CD4-positive, CD25-positive, alpha-beta regulatory T cell (primary cell): ENCODE measurements at places on chromosomes 1 and 21. TPM values are rescaled to one million over a fixed set of nuclear protein-coding genes. Genes with fewer than 3 reads are reported as not detected.
A peak's percentile ranks its signal among the peaks of the same experiment; 100 is the strongest.

DNA sequence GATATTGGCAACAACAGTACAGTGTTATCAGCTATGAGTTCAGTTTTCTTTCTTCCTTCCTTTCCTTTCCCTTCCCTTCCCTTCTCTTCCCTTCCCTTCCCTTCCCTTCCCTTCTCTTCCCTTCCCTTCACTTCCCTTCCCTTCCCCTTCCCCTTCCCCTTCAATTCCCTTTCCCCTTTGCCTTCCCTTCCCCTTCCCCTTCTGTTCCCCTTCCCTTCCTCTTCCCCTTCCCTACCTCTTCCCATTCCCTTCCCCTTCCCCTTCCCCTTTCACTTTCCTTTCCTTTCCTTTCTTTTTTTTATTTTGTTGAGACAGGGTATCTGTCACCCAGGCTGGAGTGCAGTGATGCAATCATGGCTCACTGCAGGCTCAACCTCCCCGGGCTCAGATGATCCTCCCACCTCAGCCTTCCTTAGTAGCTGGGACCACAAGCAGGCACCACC, 72.3 kb upstream of the CAPZB start:
- peaks cover 6% of the 10 kb centered on the region for H3K4me1 ChIP-seq
- DNase-seq: no peak
- H3K27ac ChIP-seq: no peak overlapping the region
- no peaks in the 10 kb centered on the region for H3K36me3 ChIP-seq

DNA sequence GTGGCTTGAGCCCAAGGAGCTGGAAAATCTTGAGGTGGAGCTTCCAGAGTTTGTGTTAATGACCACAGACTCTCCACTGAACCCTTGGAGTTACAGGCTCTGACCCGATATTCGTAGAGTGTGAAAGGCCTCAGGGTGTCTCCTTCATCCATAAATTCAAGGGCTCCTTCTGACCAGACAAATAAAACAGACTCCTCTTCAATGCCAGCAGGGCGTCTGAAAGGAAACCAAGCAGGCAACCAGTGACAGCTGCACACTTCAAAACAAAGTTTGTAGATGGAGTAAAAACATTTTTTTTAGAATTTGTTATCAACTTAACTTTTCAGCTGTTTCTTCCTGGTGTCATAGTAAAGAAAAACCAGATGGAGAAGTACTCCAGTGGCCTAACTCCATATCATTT, 161.1 kb downstream of the KCTD3 start:
- H3K27me3 ChIP-seq: no peaks in the 10 kb centered on the region
- H3K36me3 ChIP-seq: no peaks in the 10 kb centered on the region
- H3K4me1 ChIP-seq: no peaks in the 10 kb centered on the region
- no peak overlapping the region for H3K4me3 ChIP-seq

- H3K36me3 ChIP-seq: no peaks in the 10 kb centered on the region
- H3K27me3 ChIP-seq: peaks cover 40% of the 10 kb centered on the region
- no peak overlapping the region for H3K4me3 ChIP-seq
Observed at GRCh38 chr1:209580577-209580976, 2.9 kb upstream of the CAMK1G start.

GRCh38 chr1:35394386-35394785, 125.9 kb downstream of the ZMYM4 start:
- DNase-seq: no peak

DNA sequence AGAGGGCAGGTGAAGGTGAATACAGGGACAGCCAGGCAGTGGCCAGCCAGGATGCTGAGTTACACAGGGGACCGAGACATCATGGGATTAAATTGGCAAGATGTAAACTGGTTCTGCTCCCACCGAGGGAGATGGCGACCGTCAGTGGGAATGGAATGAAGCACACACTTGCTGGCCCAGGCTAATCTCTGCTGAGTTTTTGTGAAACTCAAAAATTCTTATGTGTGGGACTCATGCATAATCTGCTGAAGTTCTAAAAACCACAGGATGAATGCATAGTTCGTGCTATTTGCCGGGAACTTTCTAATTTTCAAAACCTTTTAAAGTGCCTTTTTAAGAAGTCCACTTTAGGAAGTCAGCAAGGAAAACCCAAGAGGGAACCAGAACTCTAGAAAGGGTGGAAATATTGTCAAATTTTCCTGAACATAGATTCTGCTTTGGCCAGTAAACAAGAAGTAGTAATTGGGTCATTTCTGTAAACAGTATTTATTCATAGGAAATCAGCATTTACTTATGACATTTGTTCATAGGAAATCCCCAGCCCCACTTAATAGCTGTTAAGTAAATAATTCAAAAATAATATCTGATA, 85.4 kb upstream of the ROR1 start:
- no peaks in the 10 kb centered on the region for H3K36me3 ChIP-seq
- no peaks in the 10 kb centered on the region for H3K4me1 ChIP-seq
- H3K27ac ChIP-seq: no peak overlapping the region
- DNase-seq: no peak
- no peak overlapping the region for H3K4me3 ChIP-seq
- H3K27me3 ChIP-seq: no peaks in the 10 kb centered on the region

DNA sequence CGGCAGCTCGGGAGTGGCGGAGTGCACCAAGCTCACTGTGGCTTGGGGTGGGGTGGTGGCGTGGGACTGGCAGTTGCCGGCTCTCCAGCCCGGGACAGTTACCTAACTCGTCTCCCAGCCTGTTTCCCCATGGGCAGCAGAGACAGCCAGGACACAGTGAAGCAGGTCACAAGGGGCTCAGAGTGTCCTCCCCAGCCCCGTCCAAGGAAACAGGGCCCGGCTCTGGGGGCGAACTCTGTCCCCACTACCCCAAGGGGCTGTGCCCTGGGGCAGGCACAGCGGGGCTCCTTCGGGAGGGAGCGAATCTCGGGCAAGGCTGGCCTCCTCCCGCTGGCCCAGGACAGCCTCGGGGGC, 759 bp downstream of the GPR157 start:
- peaks cover 16% of the 10 kb centered on the region for H3K4me1 ChIP-seq
- no peak overlapping the region for H3K27ac ChIP-seq
- peak overlapping the region; percentile 7 for H3K4me3 ChIP-seq
- no peaks in the 10 kb centered on the region for H3K36me3 ChIP-seq
- H3K27me3 ChIP-seq: no peaks in the 10 kb centered on the region

- no peaks in the 10 kb centered on the region for H3K36me3 ChIP-seq
- H3K4me1 ChIP-seq: no peaks in the 10 kb centered on the region
- no peak for DNase-seq
Observed at GRCh38 chr1:77467021-77467595, 185.3 kb downstream of the AK5 start.

DNA sequence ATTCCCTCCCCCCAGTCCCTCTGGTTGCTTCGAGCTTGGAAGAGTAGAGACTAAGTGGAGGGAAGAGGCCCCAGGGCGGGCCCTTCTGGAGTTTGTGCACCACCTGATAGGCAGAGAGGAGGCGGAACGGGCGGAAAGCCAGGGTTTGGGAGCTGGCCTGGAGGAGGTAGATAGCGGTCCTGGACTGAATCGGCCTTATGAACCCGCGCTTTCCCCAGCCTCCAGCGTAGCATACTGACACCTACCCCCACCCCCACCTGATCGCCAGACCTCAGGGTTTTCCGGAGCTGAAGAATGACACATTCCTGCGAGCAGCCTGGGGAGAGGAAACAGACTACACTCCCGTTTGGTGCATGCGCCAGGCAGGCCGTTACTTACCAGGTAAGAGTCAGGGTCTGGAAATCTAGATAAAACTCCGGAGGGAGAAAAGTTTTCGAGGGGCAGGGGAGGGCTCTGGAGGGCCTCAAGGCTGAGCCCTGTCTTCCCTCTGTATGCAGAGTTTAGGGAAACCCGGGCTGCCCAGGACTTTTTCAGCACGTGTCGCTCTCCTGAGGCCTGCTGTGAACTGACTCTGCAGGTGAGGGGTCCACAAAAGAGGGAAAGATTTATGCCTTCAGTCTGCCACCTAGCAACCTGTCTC, 705 bp downstream of the UROD start:
- H3K4me1 ChIP-seq: peaks cover 47% of the 10 kb centered on the region
- peaks cover 19% of the 10 kb centered on the region for H3K36me3 ChIP-seq
- no peak for DNase-seq
- H3K4me3 ChIP-seq: peak overlapping the region; percentile 93

- H3K27me3 ChIP-seq: no peaks in the 10 kb centered on the region
- no peaks in the 10 kb centered on the region for H3K4me1 ChIP-seq
- no peak overlapping the region for H3K4me3 ChIP-seq
- no peak overlapping the region for H3K27ac ChIP-seq
Observed at GRCh38 chr1:10378081-10378841, 20.6 kb upstream of the PGD start.

DNA sequence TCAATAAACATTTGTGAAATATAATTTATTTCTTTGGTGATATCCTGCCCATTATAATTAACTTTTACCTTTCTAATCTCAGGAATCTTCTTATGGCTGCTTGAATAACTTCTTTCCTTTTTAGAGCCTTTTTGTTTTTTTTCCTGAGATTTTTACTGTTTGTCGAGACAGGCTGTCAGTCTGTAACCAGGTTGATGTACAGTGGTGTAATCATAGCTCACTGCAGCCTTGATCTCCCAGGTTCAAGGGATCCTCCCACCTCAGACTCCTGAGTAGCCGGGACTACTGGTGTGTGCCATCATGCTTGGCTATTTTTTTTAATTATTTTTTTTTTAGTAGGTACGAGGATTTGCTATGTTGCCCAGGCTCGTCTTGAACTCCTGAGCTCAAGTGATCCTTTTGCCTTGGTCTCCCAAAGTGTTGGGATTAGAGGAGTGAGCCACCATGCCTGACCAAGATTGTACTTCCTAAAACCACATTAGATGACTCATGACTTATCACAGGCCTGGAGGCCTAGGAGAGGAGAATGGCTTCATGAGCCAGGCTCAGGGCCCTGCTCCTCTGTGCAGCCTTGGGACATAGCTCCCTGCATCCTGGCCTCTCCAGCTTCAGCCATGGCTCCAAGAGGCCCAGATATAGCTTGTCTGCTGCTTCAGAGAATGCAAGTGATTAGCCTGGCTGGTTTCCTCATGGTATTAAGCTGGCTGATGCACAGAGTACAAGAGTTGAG, 48.6 kb downstream of the CTH start:
- no peak overlapping the region for H3K4me3 ChIP-seq
- DNase-seq: no peak
- no peaks in the 10 kb centered on the region for H3K27me3 ChIP-seq

DNA sequence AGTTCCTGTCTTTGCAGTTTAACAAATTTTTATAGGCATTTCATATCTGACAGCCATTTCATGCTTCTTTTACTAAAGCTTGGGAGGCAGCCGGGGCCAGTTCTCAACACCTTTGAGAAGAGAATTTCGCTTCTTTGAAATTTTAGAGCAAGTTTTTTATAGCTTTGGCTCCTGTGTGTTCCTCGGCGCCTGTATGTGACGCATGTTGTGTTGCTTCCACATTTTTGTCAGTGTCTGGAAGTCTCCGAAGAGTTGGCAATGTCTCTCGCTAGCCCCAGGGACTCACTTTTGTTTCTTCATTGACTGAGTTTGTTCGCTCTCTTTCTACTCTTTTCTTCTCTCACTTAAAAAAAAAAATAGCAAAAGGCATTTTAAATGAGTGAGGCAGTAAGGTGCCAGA, 386.9 kb upstream of the PLXNA2 start:
- no peaks in the 10 kb centered on the region for H3K4me1 ChIP-seq
- no peak for DNase-seq
- H3K4me3 ChIP-seq: no peak overlapping the region
- H3K27ac ChIP-seq: no peak overlapping the region
- no peaks in the 10 kb centered on the region for H3K27me3 ChIP-seq

GRCh38 chr21:45297869-45298268, 10.2 kb upstream of the POFUT2 start:
- H3K4me3 ChIP-seq: no peak overlapping the region
- no peaks in the 10 kb centered on the region for H3K36me3 ChIP-seq
- peaks cover 28% of the 10 kb centered on the region for H3K4me1 ChIP-seq

- no peak overlapping the region for H3K4me3 ChIP-seq
- DNase-seq: no peak
- H3K4me1 ChIP-seq: no peaks in the 10 kb centered on the region
Observed at GRCh38 chr21:38404177-38404576, 94.1 kb downstream of the ERG start.

DNA sequence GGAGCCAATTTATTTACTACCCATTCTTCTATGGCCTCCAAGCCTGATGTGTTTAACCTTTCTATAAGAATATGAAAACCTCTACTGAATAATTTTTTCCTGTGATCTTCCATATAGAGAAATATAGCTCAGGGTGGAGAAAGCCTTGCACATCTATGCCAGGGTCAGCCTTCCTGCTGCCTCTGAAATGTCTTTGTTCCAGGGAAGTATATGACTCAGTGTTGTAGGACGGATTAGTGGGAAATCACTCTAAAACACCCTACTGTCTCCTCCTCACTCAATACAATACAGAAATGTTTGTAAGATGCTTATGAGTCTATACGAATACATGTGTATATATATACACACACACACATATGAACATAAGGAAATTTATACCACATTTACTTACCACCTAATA, 1044.9 kb downstream of the BRINP3 start:
- H3K4me1 ChIP-seq: no peaks in the 10 kb centered on the region
- H3K4me3 ChIP-seq: no peak overlapping the region
- no peaks in the 10 kb centered on the region for H3K36me3 ChIP-seq
- H3K27ac ChIP-seq: no peak overlapping the region

GRCh38 chr1:197284325-197284724, 16.3 kb downstream of the CRB1 start:
- H3K27me3 ChIP-seq: peaks cover 2% of the 10 kb centered on the region
- no peaks in the 10 kb centered on the region for H3K4me1 ChIP-seq
- H3K27ac ChIP-seq: no peak overlapping the region
- no peak for DNase-seq
- no peaks in the 10 kb centered on the region for H3K36me3 ChIP-seq
- H3K4me3 ChIP-seq: no peak overlapping the region

- no peaks in the 10 kb centered on the region for H3K27me3 ChIP-seq
- H3K4me3 ChIP-seq: no peak overlapping the region
- H3K4me1 ChIP-seq: no peaks in the 10 kb centered on the region
- no peaks in the 10 kb centered on the region for H3K36me3 ChIP-seq
Observed at GRCh38 chr1:218494449-218494852, 149.3 kb downstream of the TGFB2 start.

GRCh38 chr1:79955966-79956365, 949.4 kb upstream of the ADGRL4 start:
- no peaks in the 10 kb centered on the region for H3K4me1 ChIP-seq
- no peak overlapping the region for H3K27ac ChIP-seq
- DNase-seq: no peak
- H3K36me3 ChIP-seq: no peaks in the 10 kb centered on the region
- no peaks in the 10 kb centered on the region for H3K27me3 ChIP-seq

GRCh38 chr1:115529216-115529897, 112.4 kb upstream of the VANGL1 start:
- no peak overlapping the region for H3K27ac ChIP-seq
- H3K27me3 ChIP-seq: peaks cover 2% of the 10 kb centered on the region
- no peak overlapping the region for H3K4me3 ChIP-seq
- no peaks in the 10 kb centered on the region for H3K4me1 ChIP-seq
- no peak for DNase-seq
- no peaks in the 10 kb centered on the region for H3K36me3 ChIP-seq

HTR6 gene
- total RNA-seq: not detected

DIO1 gene
- not detected for total RNA-seq

PADI3 gene
- total RNA-seq: not detected

GUCA2A gene
- not detected for total RNA-seq

ADORA3 gene
- not detected for total RNA-seq

CELA3A gene
- not detected for total RNA-seq

OR2T1 gene
- total RNA-seq: not detected

SV2A gene
- 3.3 TPM for total RNA-seq
